Panc1 (cell line): ENCODE measurements at places on chromosomes 11 and 22.
A peak's percentile ranks its signal among the peaks of the same experiment; 100 is the strongest.

- peaks cover 4% of the 10 kb centered on the region; the same call in 1 of the 2 replicates for H3K4me1 ChIP-seq
- H3K36me3 ChIP-seq = no peaks in the 10 kb centered on the region
- DNase-seq = no peak
- no peak overlapping the region for H3K27ac ChIP-seq
- H3K4me3 ChIP-seq = no peak overlapping the region
These were observed 6.0 kb upstream of the IFT27 start for GRCh38 chr22:36781656-36782627.

DNA sequence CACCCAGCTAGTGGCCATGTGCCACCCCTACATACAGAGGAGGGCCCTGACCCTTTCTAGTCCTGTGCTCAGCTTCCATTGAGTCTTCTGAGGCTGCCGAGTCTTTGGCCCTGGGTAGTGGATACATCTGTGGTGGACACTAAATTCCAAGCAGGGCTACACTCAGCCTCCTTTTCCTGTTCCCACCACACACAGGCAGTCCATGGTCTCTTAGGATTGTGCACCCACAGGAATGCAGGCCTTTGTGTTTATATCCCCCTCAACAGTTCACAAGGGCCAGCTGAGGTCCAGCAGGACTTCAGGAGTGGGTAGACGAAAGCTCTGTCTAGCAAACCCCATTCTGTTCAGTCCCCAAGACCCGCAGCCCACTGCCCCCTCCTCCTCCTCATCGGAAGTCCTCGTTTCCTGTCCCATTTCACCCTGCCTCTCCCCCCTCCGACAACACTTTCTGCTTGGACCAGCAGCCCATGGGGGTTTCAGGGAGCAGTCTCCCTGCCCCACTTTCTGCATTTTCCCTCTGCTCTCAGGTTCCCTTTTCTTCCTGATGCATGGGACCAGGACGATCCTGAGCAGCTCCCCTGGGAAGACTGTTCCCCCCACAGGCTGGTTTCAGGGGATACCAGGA is 91.8 kb downstream of the SWAP70 start:
- DNase-seq = no peak
- H3K4me1 ChIP-seq = peaks cover 85% of the 10 kb centered on the region
- no peaks in the 10 kb centered on the region for H3K27me3 ChIP-seq
- peaks cover 14% of the 10 kb centered on the region for H3K36me3 ChIP-seq
- H3K4me3 ChIP-seq = no peak overlapping the region

GRCh38 chr22:19709063-19709769 is 5.1 kb upstream of the SEPTIN5 start:
- H3K27me3 ChIP-seq = no peaks in the 10 kb centered on the region
- H3K27ac ChIP-seq = no peak overlapping the region
- no peak for DNase-seq
- no peaks in the 10 kb centered on the region for H3K4me1 ChIP-seq

DNA sequence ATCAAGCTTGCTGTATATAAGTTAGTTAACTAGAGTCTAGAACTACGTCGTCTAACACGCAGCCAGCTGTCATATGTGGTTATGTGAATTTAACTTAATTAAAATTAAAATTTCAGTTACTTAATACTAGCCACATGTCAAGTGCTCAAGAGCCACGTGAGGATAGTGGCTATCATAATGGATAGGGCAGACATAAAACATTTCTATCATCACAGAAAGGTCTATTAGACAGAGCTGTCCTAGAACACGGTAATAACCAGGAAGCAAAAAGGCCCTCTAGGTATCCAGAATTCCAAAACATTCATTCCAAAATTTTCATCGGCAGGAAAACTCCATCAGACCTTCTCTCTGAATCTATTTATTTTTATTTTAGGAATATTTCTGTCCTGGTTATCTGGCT is 123.9 kb downstream of the RBFOX2 start:
- peaks cover 7% of the 10 kb centered on the region for H3K4me1 ChIP-seq
- no peaks in the 10 kb centered on the region for H3K27me3 ChIP-seq
- no peak overlapping the region for H3K4me3 ChIP-seq
- no peak for DNase-seq
- H3K27ac ChIP-seq = no peak overlapping the region

DNA sequence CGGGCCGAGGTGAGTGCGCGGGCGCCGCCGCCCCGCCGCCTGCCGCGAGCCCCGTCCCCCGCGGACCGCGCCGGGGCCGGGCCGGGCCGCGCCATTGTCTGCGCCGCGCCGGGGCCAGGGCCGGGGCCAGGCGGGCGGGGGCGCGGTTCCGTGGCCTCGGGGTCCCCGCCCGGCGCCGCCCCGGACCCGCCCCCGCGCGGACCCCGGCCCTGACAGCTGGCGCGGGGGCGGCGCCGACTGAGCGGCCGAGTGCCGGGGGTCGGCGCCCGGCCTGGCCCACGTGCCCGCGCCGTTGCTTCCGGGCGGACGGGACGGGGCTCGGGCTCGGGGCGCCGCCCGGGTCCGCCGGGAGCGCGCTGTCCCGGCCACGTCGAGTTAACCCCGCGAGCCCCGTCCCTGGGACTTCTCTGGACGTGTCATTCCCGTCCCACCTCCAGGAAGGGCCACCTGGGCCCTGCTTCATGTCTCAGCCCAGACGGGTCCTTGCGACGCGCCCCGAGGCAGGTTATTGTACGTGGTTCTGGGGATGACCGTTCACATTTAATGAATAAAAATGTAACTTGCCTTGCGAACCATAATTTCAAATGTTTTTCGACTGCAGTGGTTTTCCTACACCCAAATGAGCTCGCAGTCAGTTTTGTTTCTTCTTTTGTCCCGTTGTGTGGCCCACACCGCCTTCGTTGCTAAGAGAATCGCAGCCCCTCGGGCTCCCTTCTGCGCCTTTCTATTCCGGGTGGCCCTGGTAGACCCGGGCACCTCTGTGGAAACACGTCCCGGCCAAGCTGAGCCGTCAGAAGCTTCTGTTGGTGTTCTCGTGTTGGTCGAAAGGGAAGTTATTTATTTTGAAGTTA is 562 bp downstream of the ZBED4 start:
- peak overlapping the region; percentile 83 for H3K4me3 ChIP-seq
- peaks cover 5% of the 10 kb centered on the region; the same call in 1 of the 2 replicates for H3K36me3 ChIP-seq
- DNase-seq = no peak
- peak overlapping the region; percentile 82 for H3K27ac ChIP-seq

DNA sequence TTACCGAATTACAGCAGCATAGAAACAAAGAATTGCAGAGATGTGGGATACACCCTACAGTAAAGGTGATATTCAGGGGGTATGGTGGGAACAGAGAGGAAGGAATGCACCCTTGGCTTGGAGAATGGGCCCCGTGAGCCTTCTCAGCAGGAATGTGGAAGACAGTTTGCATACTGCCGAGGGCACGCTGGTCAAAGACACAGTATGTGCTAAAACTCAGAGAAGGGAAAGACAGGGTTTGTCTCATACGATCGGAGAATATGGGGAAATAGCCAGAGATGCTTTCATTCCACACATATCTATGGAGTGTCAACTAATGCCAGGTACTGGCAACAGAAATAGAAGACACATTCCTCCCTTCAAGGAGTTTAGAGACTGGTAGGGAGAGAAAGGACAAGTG is 36.9 kb downstream of the UBASH3B start:
- H3K36me3 ChIP-seq = no peaks in the 10 kb centered on the region
- no peak overlapping the region for H3K4me3 ChIP-seq
- no peaks in the 10 kb centered on the region for H3K27me3 ChIP-seq
- no peak overlapping the region for H3K27ac ChIP-seq

DNA sequence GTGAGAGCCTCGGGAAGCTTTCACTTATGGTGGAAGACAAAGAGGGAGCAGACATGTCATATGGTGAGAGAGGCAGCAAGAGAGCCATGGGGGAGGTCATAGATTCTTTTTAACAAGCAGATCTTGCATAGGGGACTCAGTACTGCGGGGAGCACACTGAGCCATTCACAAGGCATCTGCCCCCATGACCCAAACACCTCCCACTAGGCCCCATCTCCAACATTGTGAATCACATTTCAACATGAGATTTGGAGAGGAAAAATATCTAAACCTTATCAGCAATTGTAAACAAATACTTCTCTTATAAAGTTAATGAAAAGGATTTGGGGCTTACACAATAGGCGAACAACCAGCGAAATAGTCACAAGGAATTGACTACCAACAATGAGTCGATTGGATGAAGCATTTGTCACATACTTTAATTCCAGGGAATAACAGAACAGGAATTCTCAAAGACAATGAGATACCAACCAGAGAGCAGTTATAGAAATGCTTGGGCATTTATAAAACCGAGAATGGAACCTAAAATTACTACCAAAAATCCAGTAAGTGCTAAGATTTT is 7.3 kb downstream of the DDI1 start:
- H3K36me3 ChIP-seq = no peaks in the 10 kb centered on the region
- H3K27ac ChIP-seq = no peak overlapping the region
- DNase-seq = no peak
- H3K4me1 ChIP-seq = no peaks in the 10 kb centered on the region

GRCh38 chr11:124978316-124978715 is 24.3 kb downstream of the CCDC15 start:
- no peaks in the 10 kb centered on the region for H3K27me3 ChIP-seq
- H3K27ac ChIP-seq = no peak overlapping the region
- no peaks in the 10 kb centered on the region for H3K36me3 ChIP-seq
- no peak overlapping the region for H3K4me3 ChIP-seq
